ENCODE measurements at places on chromosomes 4 and X. TPM values are rescaled to one million over a fixed set of nuclear protein-coding genes. Genes with fewer than 3 reads are reported as not detected.

Gene STIM2
- 19.6 TPM for total RNA-seq

Gene CXorf65
- not detected for total RNA-seq

Gene ARHGEF38
- not detected for total RNA-seq

Gene MFSD8
- total RNA-seq = 22.2 TPM

Gene PHKA1
- total RNA-seq = 3.9 TPM

Gene SMIM10L2A
- total RNA-seq = 0.51 TPM

Gene GCNA
- total RNA-seq = 5.7 TPM

Gene DRD5
- not detected for total RNA-seq

Gene NEUROG2
- not detected for total RNA-seq

Gene MAGEA8
- total RNA-seq = not detected

Gene FRG2
- total RNA-seq = not detected
